ENCODE measurements at places on chromosomes 7 and 10. TPM values are rescaled to one million over a fixed set of nuclear protein-coding genes. Genes with fewer than 3 reads are reported as not detected.

- H3K4me3 ChIP-seq: no peak overlapping the region
- H3K36me3 ChIP-seq: no peaks in the 10 kb centered on the region
- no peaks in the 10 kb centered on the region for H3K4me1 ChIP-seq
- no peaks in the 10 kb centered on the region for H3K27me3 ChIP-seq
- no peak overlapping the region for H3K27ac ChIP-seq
Observed at GRCh38 chr10:90480466-90480865, 377.4 kb downstream of the HTR7 start.

Gene MCM10
- 12.5 TPM for total RNA-seq

Gene PGAM2
- 0.99 TPM for total RNA-seq

DNA sequence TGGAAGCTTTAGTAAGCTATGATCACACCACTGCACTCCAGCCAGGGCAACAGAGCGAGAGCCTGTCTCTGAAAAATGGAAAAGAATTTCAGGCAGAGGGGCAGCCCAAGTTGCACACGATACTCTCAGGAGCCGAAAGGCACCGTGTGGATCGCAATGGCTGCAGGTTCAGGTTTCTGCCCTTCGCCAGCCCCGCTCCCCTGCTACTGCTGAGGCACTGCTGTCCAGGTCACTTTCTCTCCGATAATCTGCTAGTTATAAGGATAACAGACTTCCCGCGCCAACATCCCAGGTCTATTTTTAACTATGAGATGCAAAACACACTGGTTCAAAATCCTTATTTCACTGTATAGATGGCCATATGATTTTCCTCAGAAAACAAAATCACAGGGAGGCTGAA, 11.1 kb downstream of the BEND7 start:
- peaks cover 11% of the 10 kb centered on the region for H3K36me3 ChIP-seq
- no peaks in the 10 kb centered on the region for H3K27me3 ChIP-seq
- no peaks in the 10 kb centered on the region for H3K4me1 ChIP-seq
- DNase-seq: no peak
- no peak overlapping the region for H3K27ac ChIP-seq

Gene MYPN
- not detected for total RNA-seq

Gene EPDR1
- total RNA-seq: 6.0 TPM

Gene CDHR3
- 3.2 TPM for total RNA-seq

GRCh38 chr7:102390697-102391484, 5.3 kb upstream of the PRKRIP1 start:
- H3K4me1 ChIP-seq: peaks cover 2% of the 10 kb centered on the region
- H3K36me3 ChIP-seq: peaks cover 17% of the 10 kb centered on the region
- H3K27ac ChIP-seq: no peak overlapping the region
- no peaks in the 10 kb centered on the region for H3K27me3 ChIP-seq
- no peak overlapping the region for H3K4me3 ChIP-seq
- DNase-seq: peak; percentile 64

- no peaks in the 10 kb centered on the region for H3K27me3 ChIP-seq
- no peak overlapping the region for H3K27ac ChIP-seq
- peaks cover 32% of the 10 kb centered on the region for H3K4me1 ChIP-seq
- no peak overlapping the region for H3K4me3 ChIP-seq
- no peak for DNase-seq
Observed at GRCh38 chr10:78210548-78210947, 176.9 kb downstream of the RPS24 start.

Gene KCND2
- 3.7 TPM for total RNA-seq

GRCh38 chr7:36787933-36788378, 63.7 kb upstream of the AOAH start:
- H3K4me1 ChIP-seq: peaks cover 28% of the 10 kb centered on the region
- no peaks in the 10 kb centered on the region for H3K36me3 ChIP-seq
- no peak overlapping the region for H3K4me3 ChIP-seq

- no peaks in the 10 kb centered on the region for H3K27me3 ChIP-seq
- no peak for DNase-seq
- H3K4me3 ChIP-seq: peak overlapping the region; percentile 67
- H3K36me3 ChIP-seq: no peaks in the 10 kb centered on the region
- H3K27ac ChIP-seq: no peak overlapping the region
- peaks cover 34% of the 10 kb centered on the region for H3K4me1 ChIP-seq
Observed at GRCh38 chr7:18497082-18497481, 1.5 kb downstream of the HDAC9 start.

DNA sequence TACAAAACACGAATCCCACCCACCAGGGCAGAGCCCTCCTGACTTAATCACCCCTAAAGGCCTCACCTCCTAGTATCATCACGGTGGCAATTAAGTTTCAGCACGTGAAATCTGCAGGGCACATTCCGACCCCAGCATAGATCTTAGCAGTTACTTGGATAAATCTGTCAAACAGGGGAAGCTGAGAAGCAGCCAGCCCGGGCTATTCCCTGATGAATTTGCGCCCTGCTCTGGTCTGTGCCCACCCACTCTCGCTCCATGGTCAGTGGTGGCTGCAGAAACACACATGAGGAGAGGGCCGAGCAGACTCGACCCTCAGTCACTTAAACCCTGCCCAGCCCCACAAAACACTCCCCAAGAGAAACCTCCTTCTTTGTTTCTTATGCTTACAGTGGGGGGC, 28.7 kb downstream of the INSIG1 start:
- no peak for DNase-seq
- no peak overlapping the region for H3K4me3 ChIP-seq
- no peaks in the 10 kb centered on the region for H3K4me1 ChIP-seq
- no peaks in the 10 kb centered on the region for H3K36me3 ChIP-seq

DNA sequence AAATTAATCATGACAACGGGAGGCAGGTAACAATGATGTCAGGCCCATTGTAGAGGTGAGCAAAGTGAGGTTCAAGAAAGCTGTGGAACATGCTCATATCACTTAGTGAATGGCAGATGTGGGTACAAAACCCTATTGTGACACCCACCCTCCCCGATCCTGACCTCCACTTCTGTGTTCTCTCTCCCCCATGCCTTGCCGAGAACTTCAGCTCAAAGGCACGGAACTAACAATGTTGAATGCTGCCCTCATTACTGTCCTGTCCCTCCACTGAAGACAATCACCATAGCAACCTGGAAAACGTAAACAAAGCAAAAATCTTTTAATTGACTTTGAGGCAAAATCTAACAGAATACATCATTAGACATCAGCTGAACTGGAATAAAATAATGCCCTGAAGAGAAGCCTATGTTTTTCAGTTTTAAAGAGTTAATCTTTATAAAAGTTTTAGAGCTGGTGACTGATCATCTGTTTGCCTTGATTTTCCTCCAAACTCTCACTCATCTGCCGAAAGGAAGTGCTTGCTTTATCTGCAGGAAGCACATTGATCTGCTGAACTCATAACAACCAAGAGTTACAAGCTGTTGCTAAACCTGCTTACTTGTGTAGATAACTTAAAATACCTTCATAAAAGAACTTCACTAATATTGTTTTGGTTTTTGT, 133.6 kb downstream of the CUBN start:
- H3K27me3 ChIP-seq: no peaks in the 10 kb centered on the region
- H3K4me1 ChIP-seq: peaks cover 27% of the 10 kb centered on the region
- H3K4me3 ChIP-seq: no peak overlapping the region
- peak overlapping the region; percentile 49 for H3K27ac ChIP-seq
- no peak for DNase-seq

GRCh38 chr10:26221541-26221940, 5.0 kb downstream of the GAD2 start:
- no peak overlapping the region for H3K4me3 ChIP-seq
- H3K27ac ChIP-seq: no peak overlapping the region
- no peak for DNase-seq
- no peaks in the 10 kb centered on the region for H3K36me3 ChIP-seq

DNA sequence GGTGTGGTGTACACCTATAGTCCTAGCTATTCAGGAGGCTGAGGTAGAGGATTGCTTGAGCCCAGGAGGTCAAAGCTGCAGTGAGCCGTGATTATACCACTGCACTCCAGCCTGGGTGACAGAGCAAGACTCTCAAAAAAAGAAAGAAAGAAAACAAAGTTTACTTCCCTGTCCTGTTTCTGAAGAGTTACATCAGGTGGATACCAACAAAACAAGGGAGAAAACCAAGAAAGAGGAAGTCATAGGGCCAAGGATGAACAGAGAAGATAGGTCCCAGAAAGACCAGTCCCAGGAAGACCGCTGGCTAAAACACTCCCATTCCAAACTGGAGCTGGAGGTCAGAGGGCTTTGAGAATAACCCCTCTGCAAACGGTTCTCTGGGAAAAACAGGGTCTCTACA, 13.5 kb downstream of the MACROH2A2 start:
- H3K4me3 ChIP-seq: no peak overlapping the region
- H3K36me3 ChIP-seq: peaks cover 25% of the 10 kb centered on the region
- DNase-seq: no peak
- no peak overlapping the region for H3K27ac ChIP-seq

Gene TMEM184A
- total RNA-seq: 5.0 TPM

GRCh38 chr10:93062514-93063143, 2.0 kb downstream of the CYP26C1 start:
- H3K4me1 ChIP-seq: peaks cover 14% of the 10 kb centered on the region
- H3K27ac ChIP-seq: no peak overlapping the region
- H3K36me3 ChIP-seq: peaks cover 18% of the 10 kb centered on the region
- no peak for DNase-seq

DNA sequence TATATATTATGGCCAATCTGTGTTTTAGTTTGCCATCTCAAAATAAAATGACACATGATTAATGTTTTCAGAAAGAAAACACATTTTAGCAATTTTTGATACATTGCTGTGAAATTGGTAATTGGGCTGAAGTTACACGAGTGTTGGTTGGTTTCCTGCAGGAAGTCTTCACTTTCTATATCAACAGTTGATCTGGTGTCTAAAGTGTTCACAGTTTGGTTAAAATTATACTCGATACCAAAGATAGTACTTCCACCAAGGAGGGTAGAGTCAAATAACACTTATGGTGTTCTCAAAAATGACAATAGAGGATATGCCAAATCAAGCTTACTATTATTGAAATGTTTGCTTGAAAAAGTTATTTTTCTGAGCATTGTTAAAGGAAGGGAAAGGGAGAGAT, 120.3 kb upstream of the GLCCI1 start:
- no peak overlapping the region for H3K27ac ChIP-seq
- H3K36me3 ChIP-seq: no peaks in the 10 kb centered on the region
- no peak for DNase-seq
- peaks cover 20% of the 10 kb centered on the region for H3K4me1 ChIP-seq

DNA sequence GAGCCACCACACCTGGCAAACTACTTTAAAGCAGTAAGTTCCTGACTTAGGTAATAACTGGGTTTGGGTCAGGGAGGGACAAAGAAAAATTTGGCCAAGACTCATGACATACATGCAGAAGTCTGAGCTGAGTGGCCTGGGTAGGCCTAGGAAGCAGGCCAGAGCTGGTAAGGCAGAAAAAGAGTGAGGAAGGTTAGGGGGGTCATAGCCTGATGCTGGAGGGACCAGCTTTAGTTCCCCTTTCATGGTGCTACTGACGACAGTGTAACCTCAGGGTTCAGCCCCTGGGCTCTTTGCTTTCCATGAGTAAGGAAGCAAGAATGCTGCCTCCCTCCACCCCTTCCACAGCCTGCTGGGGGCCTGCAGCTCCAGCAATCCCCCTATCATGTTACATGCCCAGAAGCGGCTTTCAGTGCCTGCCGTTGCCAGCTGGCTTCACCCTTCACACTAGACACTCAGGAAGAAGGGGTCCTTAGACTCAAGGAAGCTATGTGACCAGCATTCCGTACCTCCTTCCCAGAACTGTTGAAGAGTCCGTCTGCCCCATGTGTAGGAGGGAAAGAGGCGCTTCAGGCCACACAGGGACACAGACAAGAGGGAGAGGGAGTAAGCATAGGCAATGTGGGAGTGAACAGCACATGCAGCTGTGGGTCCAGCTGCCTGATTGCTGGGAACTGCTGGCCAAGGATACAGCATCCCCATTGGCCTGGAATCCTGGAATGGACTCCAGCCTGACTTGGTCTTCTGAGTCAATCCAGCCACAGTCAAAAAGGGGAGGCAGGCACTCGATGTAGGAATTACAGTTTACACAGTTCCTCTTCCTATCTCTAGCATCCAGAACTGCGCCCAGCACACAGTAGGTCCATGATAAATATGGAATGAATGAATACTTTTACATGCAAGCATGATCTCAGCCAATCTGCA, 4.1 kb upstream of the PLAU start:
- peaks cover 28% of the 10 kb centered on the region for H3K4me1 ChIP-seq
- H3K27ac ChIP-seq: peak overlapping the region; percentile 75
- H3K27me3 ChIP-seq: peaks cover 23% of the 10 kb centered on the region

GRCh38 chr7:64562256-64562625, 630 bp downstream of the ZNF680 start:
- peaks cover 26% of the 10 kb centered on the region for H3K4me1 ChIP-seq
- no peaks in the 10 kb centered on the region for H3K27me3 ChIP-seq
- H3K36me3 ChIP-seq: peaks cover 20% of the 10 kb centered on the region

Gene NRP1
- total RNA-seq: 51.2 TPM

Gene AKR1C4
- not detected for total RNA-seq

- no peak for DNase-seq
- H3K36me3 ChIP-seq: no peaks in the 10 kb centered on the region
- H3K27me3 ChIP-seq: peaks cover 19% of the 10 kb centered on the region
- H3K27ac ChIP-seq: no peak overlapping the region
- H3K4me3 ChIP-seq: no peak overlapping the region
- H3K4me1 ChIP-seq: no peaks in the 10 kb centered on the region
Observed at GRCh38 chr7:158479021-158479663, 108.5 kb downstream of the PTPRN2 start.

GRCh38 chr10:50846753-50847152, 38.7 kb downstream of the A1CF start:
- H3K27ac ChIP-seq: no peak overlapping the region
- H3K36me3 ChIP-seq: no peaks in the 10 kb centered on the region
- no peak for DNase-seq
- H3K4me1 ChIP-seq: peaks cover 10% of the 10 kb centered on the region

GRCh38 chr7:113797420-113798010, 121.3 kb downstream of the PPP1R3A start:
- H3K4me3 ChIP-seq: no peak overlapping the region
- H3K36me3 ChIP-seq: no peaks in the 10 kb centered on the region
- no peak overlapping the region for H3K27ac ChIP-seq

DNA sequence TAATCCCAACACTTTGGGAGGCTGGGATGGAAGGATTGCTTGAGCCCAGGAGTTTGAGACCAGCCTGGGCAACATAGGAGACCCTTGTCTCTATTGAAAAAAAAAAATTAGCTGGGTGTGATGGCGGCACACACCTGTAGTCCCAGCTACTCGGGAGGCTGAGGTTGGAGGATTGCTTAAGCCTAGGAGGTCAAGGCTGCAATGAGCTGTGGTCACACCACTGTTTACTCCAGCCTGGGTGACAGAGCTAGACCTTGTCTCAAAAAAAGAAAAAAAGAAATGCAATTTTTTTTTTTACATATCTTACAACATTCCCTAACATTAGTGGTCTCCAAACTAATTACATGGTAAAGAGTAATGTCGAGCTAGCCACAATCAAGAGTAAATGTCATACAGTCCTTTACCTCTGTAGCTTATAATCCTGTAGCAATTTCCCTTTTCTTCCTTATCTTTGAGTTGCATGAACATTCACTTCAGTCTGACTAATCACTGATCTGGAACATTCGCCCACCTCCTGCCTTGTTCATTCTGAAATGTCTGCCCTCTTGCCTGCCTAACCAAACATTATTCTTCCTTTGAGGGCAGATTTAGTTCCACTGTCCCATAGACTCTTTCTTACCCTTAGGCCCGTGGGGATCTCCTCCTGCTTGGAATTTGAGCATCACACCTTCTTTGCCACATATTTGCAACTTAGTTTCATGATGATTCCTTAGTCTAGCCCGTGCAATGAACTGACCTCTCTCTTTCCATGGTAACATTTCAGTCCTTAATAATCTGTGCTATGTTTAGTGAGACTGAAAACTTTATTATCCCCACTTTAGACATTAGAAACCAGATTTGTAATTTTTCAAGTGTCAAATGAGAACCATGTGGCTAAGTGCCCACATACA, 4.8 kb upstream of the VCL start:
- H3K4me1 ChIP-seq: peaks cover 2% of the 10 kb centered on the region
- no peak overlapping the region for H3K27ac ChIP-seq
- DNase-seq: no peak
- no peaks in the 10 kb centered on the region for H3K27me3 ChIP-seq

Data from mesothelial cell of epicardium (in vitro differentiated cells).